GM18507 (cell line): ENCODE measurements at places on chromosomes 5 and 9.

DNA sequence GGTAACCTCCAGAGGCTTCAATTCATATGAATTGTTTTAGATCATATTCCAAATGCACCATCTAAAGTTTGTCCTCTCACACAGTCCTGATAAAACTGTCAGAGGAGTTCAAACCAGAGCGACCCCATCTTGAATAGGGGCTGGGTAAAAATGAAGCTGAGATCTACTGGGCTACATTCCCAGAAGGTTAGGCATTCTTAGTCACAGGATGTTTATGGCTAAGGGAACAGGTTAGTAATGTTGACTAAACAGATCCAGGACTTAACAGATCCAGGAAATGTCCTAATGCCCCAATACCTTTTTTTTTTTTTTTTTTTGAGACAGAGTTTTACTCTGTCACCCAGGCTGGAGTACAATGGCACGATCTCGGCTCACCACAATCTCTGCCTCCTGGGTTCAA lies 192.6 kb upstream of the PRDM9 start:
- DNase-seq: no peak

DNA sequence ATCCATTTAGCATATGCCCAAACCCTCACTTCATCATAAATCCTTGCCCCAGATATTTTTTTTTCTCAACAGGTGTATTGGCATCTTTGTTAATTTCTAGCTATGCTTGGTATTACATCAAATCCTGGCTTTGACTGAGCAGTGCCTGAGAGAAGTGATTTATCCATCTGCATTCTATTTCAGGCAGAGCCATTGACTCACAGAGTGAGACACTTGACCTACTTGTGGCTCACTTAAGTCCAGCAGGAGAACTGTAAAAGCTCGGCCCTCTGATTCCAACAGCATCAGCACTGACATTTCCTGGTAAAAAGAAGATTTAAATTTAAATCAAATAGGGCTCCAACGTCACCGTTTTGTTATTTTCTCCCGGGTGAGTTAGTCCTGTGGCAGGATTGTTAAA lies 93.4 kb downstream of the PLK2 start:
- DNase-seq: no peak

DNA sequence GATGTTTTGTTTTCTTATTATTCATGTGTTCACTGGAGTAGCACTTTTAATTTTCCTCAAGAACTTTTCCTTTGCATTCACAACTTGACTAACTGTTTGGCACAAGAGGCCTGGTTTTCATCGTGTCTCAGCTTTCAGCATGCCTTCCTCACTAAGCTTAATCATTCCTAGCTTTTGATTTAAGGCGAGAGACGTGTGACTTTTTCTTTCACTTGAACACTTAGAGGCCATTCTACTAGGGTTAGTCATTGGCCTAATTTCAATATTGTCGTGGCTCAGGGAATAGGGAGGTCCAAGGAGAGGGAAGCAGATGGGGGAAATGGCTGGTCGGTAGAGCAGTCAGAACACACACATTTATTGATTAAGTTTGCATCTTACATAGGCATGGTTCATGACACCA lies 94.0 kb downstream of the ZNF462 start:
- DNase-seq: no peak

DNA sequence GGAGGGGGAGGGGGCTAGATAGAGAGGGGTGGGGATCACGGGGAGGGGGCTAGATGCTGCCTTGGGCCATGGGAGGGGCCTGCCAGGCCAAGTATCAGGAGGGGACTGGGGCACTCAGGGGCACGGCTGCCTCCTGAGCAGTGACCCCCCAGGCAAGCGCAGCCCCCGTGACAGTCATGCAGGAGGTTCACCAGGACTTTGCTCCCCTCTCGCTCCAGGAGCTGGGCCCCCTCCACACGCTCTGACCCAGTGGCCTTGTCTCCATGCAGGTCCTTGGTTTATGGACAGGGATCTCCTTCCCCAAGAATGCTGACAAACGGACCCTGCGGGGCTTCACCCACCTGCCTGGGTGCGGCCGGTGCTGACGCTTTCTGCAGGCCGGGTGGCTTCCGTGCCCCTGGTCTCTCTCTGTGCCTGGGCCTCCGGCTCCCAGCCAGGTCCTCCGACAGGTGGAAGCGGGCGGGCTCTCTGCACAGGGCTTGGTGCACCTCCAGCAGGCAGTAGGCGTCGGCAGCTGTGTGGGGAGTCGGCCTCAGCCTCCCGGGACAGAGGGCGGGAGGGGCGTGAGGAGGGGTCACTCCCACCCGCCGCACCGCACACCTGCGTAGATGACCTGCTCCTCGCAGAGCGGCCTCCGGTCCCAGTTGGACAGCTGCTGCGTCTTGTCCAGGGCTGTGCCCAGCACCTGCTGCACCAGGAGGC lies 46.8 kb upstream of the NRARP start:
- no peak for DNase-seq

GRCh38 chr5:53879708-53880323 lies 319.4 kb downstream of the NDUFS4 start:
- no peak for DNase-seq

DNA sequence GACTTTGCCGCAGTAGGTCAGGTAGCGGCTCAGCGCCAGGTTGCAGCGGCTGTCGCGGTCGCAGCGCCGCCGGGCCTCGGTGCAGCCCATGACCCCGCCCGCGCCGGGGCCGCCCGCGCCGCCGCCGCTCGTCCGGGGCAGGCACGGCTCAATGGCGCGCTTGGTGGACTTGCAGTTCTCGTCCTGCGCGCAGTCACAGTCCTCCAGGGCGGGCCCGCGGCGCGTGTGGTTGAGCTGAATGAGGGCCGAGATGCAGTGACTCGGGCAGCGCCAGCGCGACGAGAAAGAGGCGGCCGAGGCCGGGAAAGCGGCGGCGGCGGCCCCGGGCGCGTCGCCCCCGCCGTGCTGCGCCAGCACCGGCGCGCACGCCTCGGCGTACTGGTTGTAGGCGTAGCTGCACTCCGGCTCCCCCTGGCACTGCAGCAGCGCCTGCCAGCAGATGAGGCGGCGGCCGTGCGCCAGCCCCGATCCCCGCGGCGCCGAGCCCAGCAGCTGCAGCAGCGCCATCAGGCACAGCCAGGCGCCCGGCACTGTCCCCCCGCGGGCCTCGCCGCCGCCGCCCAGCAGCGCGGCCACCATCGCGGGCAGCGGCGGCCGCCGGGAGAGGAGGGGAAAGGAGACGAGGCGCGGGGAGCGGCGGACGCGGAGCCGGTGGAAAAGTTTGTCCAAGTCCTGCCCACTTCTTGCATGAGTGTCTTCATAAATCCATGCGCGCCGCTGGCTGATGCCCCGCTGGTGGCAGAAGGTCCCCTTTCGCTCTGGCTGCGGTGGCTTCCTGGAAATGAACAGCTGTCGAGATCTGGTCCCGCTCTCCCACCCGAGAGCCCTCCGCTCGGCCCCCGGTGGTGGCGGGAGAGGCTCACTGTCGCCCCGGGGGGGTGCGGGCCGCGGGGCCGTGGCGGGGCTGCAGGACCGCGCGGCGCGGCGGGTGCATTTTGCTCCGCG lies 833 bp downstream of the GAS1 start:
- DNase-seq: no peak

GRCh38 chr9:130970052-130970451 lies 31.0 kb upstream of the FIBCD1 start:
- DNase-seq: no peak

- no peak for DNase-seq
Measured at GRCh38 chr5:138402640-138403039, 36.2 kb upstream of the REEP2 start.

- DNase-seq: no peak
Measured at GRCh38 chr9:35366627-35367026, 123.3 kb upstream of the RUSC2 start.

DNA sequence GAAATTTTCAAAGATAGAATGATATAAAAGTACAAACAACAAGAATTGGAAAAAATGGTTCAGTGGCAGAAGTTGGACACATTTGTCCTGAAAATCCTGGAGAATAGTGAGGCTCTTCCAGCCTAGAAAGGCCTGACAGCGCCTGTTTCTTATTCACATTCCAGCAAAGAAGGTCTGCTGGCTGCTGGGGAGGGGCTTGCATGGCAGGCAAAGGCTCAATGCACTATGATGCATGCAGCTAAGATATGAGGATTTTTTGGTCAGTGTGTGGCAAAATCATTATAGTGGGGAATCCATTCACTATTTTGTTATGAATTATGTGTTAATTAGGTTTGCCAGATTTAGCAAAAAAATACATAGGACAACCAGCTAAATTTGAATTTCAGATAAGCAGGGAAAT lies 243.9 kb upstream of the SLC30A5 start:
- no peak for DNase-seq

DNA sequence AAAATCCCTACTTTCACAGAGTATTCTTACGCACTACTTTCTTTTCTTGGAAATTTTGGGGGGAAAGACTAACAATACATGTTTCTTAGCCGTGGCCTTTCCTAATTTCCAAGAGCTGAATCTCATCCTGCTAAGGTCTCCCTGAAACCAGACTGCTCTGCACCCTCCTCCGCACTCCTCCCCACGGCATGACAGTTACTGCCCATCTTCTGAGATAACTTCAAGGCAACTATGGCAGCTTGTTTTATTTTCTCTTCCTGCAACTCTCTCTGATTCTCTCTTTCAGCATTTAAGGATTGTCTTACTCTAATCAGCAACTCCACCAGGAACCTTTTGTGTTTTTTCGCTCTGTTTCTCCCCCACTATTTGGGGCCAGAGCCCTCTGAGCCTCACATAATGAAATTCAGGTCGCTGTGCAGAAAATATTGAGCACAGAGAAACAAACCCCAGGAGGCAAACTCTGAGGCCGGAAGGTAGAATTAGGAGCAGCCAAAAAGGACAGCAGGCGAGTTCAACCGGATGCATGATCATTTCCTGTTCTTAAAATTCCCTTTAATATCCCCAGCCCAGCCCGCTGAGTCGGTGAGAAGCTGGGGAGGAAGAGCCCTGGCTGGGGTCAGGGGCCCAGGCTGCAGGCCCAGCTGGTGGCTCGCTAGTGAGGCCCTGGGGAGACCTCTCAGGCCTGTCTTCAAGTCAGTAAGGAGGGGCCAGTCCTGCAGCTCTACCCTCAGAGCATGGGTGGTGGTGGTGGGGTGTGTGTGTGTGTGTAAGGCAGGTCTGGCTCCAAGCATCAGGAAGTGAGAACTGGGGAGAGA lies 213.6 kb upstream of the S1PR3 start:
- no peak for DNase-seq

DNA sequence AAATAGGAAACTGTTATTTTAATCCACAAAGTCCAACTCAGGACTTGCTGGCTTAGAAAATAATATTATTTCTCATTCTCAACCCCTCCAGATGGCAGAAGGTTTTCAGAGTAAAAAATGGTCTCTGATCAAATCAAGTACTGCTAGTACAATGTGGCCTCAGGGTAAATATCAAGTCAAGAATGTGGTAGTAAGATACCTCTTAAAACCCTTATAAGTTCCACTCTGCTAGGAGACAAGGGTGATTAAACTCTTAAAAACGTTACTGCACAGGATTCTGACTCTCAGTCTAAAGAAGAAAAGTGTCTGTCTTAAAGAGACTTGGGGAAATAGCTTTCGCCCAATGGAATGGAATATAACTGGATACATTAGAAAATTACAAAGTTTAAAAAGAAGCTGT lies 120.8 kb upstream of the PDE4D start:
- DNase-seq: no peak

DNA sequence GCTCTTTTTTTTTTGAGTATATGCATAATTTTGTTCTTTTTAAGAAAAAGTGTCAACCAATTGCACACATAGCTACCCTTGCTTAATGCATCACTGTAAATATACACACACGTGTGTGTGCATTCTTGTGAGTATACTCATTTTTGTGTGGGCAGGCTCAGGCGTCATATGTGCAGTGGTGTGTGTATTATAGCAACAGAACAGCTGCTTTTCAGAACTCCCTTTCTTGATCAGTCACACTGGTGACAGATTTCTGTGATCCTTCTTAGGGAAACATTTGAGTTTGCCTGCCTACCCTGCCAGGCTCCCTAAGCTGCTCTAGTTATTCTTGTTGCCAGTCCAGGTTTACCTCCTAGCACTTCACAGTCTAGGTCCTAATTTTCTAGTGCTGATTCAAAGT lies 287.0 kb upstream of the SEMA6A start:
- DNase-seq: no peak

DNA sequence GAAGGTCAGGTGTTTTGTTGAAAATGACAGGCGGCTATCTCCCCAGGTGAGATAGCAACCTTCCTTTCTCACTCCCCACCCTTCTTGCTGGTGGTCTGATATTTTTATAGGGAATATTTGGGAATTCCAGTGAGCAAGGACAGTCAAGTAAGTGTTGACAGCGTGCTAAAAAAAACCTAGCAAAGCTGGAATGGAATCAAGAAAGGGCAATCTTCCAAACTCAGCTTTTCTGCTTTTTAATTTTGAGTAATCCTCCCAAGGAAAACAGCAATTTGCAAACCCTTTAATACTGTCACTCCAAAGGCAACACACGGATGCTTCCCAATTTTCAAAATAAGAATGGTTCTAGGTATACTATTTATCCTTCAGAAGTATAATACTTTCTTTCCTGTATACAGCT lies 143.7 kb upstream of the PCA3 start:
- no peak for DNase-seq

DNA sequence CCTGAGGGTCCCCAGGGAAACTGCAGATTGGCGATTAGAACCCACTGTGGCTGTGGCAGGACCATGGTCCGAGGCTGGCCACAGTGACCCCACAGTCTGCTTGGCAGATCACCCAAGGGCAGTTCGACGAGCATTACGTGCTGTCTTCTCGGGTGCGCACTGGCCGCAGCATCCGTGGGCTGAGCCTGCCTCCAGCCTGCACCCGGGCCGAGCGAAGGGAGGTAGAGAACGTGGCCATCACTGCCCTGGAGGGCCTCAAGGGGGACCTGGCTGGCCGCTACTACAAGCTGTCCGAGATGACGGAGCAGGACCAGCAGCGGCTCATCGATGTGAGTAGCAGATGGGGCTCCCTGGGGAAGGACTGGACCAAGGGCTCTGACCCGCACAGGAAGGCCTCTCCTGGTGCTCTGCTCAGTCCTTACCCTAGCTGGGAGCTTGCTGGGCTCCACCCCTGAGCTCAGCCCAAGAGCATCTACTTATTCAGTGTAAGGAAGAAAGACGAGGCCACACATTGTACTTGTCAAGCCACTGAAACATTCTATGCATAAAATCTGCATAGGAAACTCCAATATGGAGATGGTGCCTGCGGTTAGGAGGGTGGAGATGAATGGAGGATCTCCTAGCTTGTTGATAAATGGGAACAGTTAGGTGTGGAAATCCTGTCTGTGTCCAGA lies 21.9 kb downstream of the CKMT2 start:
- DNase-seq: no peak

DNA sequence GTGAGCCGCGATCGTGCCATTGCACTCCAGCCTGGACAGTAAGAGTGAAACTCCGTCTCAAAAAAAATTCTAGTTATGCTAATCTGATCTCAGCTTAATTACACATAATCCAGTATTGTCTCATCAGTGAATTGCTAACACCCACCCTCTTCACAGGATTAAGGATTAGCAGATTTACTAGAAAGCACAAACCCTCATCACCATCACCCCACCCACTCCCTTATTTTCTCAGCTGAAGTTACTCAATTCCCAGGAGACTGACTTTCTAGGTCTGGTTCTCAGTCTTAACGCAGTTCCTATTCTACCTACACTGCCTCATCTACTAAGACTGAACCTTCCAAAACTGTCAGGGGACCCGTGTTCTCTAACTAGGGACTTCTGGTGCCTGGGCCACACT lies 9.0 kb downstream of the TOR1B start:
- DNase-seq: no peak

- DNase-seq: no peak
Measured at GRCh38 chr5:148388696-148389095, 4.9 kb downstream of the FBXO38 start.

- DNase-seq: no peak
Measured at GRCh38 chr5:101306391-101307137, 403.5 kb upstream of the ST8SIA4 start.

GRCh38 chr9:111984086-111984802 lies 87.6 kb downstream of the UGCG start:
- no peak for DNase-seq
